ENCODE measurements at places on chromosomes 12 and 14.
A peak's percentile ranks its signal among the peaks of the same experiment; 100 is the strongest.

DNA sequence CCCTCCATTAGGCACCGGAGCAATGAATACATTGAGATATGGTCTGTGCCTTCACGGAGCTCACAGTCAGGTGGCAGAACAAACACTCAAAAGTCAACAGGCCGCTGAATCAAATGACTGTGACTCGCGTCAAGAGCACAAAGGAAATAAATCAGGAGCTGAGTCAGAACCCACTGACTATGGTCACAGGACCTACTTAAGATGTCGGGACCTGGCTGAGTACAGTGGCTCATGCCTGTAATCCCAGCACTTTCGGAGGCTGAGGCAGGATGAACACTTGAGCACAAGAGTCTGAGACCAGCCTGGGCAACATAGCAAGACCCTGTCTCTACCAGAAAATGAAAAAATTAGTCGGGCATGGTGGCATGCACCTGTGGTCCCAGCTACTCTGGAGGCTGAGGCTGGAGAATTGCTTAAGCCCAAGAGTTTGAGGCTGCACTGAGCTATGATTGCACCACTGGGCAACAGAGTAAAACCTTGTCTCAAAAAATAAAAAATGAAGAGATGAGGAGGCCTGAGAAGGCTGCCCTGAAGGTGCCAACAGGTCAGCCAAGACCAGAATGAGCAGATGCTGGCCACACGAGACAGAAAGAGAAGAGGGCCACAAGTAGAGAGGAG lies 19.9 kb downstream of the TMEM233 start:
- DNase-seq = peak; percentile 60

GRCh38 chr14:50530794-50531365 lies 1.5 kb downstream of the MAP4K5 start:
- DNase-seq = no peak

GRCh38 chr14:85934123-85934885 lies 404.4 kb downstream of the FLRT2 start:
- peak; percentile 15 for DNase-seq

GRCh38 chr14:83594874-83595273 lies 1935.1 kb upstream of the FLRT2 start:
- no peak for DNase-seq

DNA sequence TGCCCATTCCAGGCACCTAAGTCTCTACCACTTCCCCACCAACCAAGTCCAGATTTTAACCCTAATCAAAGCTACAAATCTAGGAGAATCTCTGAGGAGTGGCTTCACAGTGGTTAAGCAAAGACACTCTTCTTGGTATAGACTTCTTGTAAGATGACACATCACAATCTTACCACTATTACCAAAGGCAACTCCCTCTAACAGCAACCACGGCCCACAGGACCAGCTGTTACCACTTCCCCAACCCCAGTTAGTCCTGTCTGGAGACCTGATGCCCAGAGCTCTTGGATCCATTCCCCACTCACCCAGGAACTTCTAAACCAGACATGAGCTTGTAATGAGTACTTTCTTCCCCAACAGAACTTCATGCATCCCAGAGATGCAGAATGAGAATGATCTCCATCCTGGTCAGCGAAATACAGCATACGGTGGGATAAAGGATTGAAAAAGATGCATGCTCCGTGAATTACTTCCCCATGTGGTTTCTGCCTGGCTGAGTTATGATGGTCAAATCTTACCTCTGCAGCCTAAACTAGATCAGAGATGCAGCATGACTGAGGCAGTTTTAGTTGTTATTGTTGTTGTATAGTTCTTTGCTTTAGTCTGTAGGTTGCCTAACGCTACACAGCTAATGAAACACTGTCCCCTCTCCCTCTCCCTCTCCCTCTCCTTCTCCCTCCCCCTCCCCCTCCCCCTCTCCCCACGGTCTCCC lies 87.7 kb upstream of the FOXN3 start:
- DNase-seq = no peak

GRCh38 chr14:84128050-84128449 lies 1401.9 kb upstream of the FLRT2 start:
- no peak for DNase-seq

- peak; percentile 43 for DNase-seq
Measured at GRCh38 chr14:92914087-92914656, 8.8 kb upstream of the CHGA start.

GRCh38 chr14:80403036-80403435 lies 191.7 kb upstream of the DIO2 start:
- DNase-seq = peak; percentile 53

- DNase-seq = no peak
Measured at GRCh38 chr14:51533872-51534553, 117.7 kb upstream of the FRMD6 start.

- no peak for DNase-seq
Measured at GRCh38 chr12:120259418-120260202, 5.9 kb downstream of the PXN start.

- DNase-seq = no peak
Measured at GRCh38 chr12:4388662-4389061, 9.2 kb upstream of the FGF23 start.

DNA sequence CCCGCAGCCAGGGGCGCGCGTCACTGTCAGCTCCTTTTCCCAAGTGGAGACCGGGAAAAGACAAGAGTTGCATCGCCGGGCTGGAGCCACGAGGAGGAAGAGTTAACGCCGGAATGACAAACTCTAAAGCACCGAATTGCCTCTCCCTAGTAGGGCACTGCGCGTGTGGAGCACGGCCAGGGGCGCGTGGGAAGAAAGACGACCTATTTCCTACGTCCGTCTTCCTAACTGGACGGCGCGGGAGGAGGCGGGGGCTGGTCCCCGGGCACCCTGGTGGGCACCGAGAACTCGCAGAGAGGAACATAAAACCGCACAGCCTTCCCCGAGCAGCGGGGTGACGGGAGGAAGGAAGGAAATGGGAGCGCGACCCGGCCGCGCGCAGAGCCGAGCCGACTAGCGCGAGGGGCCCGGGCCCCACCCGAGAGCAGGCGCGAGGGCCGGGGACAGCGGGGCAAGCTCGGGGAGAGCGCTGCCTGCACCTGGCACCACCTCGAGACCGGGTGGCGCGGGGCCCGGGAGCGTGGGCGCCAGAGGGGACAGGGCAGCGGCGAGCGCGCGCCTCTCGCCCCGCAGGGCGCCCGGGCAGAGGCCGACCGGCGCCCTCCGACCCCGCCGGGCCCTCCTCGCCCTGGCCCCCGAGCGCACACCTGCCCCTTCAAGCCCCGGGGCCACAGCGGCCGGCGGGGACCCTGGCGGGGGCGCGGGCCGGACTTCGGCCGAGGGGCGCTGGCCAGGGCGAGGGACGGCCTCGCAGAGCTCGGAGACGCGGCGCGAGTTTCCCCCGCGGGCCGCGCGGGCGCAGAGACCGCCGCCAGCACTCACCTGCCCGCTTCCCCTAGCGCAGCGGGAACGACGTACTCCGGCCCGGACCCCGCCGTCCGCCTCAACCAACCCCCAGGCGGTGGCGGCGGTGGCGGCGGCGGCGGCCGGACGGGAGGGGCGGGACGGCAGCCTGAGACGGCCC lies at the start of gene SETD3:
Gene SETD3, minus strand, starts transcription at position 954 of the 964 bp plus-strand sequence. CDS start 15,054 bp downstream, outside the sequence.
- DNase-seq = peak; percentile 50

- no peak for DNase-seq
Measured at GRCh38 chr14:30177781-30178180, 250.1 kb upstream of the PRKD1 start.

- no peak for DNase-seq
Measured at GRCh38 chr12:51534216-51535074, 56.6 kb upstream of the SCN8A start.

DNA sequence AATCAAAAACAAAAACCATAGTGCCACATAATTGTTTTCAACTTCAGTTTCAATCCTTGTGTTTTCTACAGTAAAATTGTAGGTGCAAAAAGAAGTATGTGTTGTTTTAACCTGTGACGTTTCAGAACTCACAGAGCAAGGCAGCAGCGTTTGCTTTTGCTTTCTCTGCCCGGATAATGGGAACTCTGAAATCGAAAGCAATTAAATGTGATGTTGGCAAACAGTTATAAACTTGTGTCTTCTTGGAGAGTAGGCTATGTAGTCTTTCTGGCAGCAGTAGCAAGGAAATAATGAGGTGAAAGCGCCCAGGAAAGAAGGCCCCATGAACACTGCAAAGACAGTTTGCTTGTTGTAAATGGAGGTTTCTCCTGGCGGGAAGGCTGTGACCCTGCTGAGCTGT lies 39.1 kb downstream of the FNTB start:
- no peak for DNase-seq
